ENCODE measurements at places on chromosomes 12 and 14.

DNA sequence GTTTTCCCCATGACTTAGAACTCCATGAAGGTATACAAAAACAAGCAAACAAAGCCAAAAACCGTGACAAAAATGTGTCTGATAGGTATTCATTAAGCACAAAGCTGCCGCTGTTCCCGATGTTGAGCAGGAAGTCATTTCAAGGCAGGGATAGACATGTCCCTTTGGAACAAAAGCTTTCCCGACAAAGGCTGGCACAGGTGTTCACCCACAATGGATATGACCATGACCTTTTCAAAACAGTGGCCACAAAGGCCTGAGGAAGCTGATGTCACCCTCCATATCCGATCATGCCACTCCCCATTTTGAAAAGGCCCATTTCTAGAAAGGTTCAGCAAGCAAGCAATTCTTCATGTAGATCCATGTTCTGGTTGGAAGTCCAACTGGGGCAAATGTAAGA is 279.1 kb downstream of the BTG1 start:
- H3K27ac ChIP-seq: no peak overlapping the region
- no peak for DNase-seq
- no peaks in the 10 kb centered on the region for H3K36me3 ChIP-seq
- no peaks in the 10 kb centered on the region for H3K4me1 ChIP-seq
- H3K4me3 ChIP-seq: no peak overlapping the region

DNA sequence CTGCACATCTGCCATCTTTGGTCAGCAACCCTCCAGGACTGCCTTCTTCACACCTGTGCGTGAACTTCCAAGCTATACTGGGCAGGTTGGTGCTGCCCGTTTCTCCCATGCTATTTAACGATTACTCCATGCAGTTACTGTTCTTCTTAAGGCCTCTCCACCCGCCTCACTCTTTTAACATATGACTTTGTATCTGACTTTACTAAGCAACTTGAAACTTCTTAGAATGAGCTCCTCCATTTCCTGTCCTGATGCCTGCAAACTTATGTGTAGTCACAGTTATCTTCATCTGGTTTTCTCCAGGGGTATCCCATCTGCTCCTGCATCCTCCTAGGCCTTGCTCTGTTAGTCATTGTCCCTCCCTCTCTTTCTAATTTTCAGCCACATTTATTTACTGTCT is 35.7 kb downstream of the PRKCH start:
- no peaks in the 10 kb centered on the region for H3K36me3 ChIP-seq
- H3K4me3 ChIP-seq: no peak overlapping the region
- no peak overlapping the region for H3K27ac ChIP-seq
- no peak for DNase-seq

DNA sequence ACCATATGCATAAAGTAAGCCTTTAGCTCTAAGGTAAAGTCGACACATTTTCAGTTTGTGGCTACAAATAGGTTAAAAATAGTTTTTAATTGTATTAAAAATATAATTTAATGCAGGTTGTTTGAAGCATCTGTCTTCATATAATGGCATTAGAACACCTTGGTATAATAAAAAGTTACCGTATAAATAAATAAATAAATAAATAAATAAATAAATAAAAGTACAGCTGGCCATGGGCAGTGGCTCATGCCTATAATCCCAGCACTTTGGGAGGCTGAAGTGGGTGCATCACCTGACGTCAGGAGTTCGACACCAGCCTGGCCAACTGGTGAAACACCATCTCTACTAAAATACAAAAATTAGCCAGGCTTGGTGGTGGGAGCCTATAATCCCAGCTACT is 15.6 kb downstream of the ZFYVE26 start:
- H3K27me3 ChIP-seq: no peaks in the 10 kb centered on the region
- peaks cover 100% of the 10 kb centered on the region for H3K36me3 ChIP-seq
- DNase-seq: no peak
- H3K27ac ChIP-seq: no peak overlapping the region
- no peak overlapping the region for H3K4me3 ChIP-seq

GRCh38 chr14:54207075-54207474 is 189.7 kb upstream of the CDKN3 start:
- no peaks in the 10 kb centered on the region for H3K36me3 ChIP-seq
- no peak for DNase-seq
- H3K4me3 ChIP-seq: no peak overlapping the region

GRCh38 chr14:22721213-22721612 is 45.3 kb upstream of the OXA1L start:
- H3K4me3 ChIP-seq: no peak overlapping the region
- no peaks in the 10 kb centered on the region for H3K4me1 ChIP-seq
- H3K27me3 ChIP-seq: peaks cover 5% of the 10 kb centered on the region
- H3K27ac ChIP-seq: no peak overlapping the region
- DNase-seq: no peak
- H3K36me3 ChIP-seq: no peaks in the 10 kb centered on the region

DNA sequence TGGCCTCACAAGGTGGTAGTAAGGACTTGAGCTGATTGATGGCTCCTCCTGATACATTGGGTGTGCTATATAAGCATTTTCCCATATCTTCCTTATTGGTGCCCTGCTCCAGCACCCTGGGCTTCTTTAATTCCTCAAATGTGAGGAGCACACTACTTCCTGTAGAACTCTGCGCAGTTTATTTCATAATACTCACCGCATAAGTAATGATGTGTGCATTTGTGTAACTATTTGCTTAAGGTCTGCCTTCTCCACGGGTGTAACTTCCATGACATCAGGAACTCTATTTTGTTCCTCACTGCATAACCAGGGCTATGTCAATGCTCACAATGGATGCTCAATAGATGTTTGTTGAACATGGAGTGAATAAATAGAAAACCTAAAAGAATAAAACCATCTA is 392.2 kb downstream of the SEC23A start:
- no peak for DNase-seq
- no peak overlapping the region for H3K4me3 ChIP-seq
- H3K36me3 ChIP-seq: no peaks in the 10 kb centered on the region
- H3K27ac ChIP-seq: no peak overlapping the region

GRCh38 chr14:76502219-76502618 is 126.3 kb downstream of the ESRRB start:
- H3K4me3 ChIP-seq: no peak overlapping the region
- no peaks in the 10 kb centered on the region for H3K4me1 ChIP-seq
- no peaks in the 10 kb centered on the region for H3K27me3 ChIP-seq

DNA sequence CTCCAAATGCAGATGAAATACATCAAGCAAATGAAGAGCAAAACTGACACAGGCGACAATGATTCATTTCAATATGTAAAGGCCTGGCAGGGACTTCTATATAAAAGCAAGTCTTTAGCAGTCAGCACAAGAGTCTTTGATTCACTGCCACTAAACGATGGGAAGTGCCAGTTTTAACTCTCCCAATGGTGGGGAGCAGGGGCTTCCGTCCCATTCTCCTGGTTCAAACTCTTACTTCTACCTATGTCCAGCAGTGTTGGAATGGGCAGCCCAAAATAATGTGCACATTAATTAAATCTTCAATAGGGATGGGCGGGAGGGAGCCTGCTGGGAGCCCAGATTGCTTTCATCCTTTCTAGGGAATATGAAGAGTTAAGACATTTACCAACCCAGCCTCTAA is 97.5 kb upstream of the MDM1 start:
- peaks cover 9% of the 10 kb centered on the region for H3K4me1 ChIP-seq
- H3K27me3 ChIP-seq: no peaks in the 10 kb centered on the region
- no peak overlapping the region for H3K4me3 ChIP-seq
- H3K27ac ChIP-seq: no peak overlapping the region

DNA sequence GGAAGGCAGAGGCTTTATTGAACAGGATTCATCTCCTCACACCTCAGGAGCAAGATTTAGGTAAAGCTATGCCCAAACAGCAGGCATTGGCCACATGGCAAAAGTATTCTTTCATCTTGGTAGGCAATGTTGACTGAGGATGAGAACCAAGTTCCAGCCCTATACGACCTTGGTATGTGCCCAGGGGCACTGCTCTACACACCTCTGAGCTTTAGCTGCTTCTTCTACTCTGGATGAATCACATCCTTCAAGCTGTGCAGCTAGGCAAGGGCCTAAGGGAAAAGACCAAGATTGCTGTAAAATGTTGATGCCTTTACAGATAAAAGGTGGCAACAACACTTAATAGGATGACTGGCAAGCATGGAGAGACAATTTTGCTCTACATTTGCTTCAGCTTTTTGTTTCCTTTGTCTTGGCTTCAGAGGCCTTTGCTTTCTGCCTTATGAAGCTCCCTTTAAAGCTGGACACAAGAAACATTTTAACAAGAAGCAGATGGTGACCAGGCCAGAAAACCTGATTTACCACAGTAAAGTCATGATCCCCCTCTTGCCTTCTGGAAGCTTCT is 183.3 kb upstream of the KITLG start:
- H3K36me3 ChIP-seq: no peaks in the 10 kb centered on the region
- no peak overlapping the region for H3K27ac ChIP-seq
- H3K4me1 ChIP-seq: no peaks in the 10 kb centered on the region
- no peaks in the 10 kb centered on the region for H3K27me3 ChIP-seq
- no peak for DNase-seq
- no peak overlapping the region for H3K4me3 ChIP-seq

- no peaks in the 10 kb centered on the region for H3K27me3 ChIP-seq
- no peaks in the 10 kb centered on the region for H3K4me1 ChIP-seq
- H3K27ac ChIP-seq: no peak overlapping the region
- no peak for DNase-seq
- H3K4me3 ChIP-seq: no peak overlapping the region
These were observed 104.6 kb downstream of the EFCAB11 start for GRCh38 chr14:89849931-89850330.

DNA sequence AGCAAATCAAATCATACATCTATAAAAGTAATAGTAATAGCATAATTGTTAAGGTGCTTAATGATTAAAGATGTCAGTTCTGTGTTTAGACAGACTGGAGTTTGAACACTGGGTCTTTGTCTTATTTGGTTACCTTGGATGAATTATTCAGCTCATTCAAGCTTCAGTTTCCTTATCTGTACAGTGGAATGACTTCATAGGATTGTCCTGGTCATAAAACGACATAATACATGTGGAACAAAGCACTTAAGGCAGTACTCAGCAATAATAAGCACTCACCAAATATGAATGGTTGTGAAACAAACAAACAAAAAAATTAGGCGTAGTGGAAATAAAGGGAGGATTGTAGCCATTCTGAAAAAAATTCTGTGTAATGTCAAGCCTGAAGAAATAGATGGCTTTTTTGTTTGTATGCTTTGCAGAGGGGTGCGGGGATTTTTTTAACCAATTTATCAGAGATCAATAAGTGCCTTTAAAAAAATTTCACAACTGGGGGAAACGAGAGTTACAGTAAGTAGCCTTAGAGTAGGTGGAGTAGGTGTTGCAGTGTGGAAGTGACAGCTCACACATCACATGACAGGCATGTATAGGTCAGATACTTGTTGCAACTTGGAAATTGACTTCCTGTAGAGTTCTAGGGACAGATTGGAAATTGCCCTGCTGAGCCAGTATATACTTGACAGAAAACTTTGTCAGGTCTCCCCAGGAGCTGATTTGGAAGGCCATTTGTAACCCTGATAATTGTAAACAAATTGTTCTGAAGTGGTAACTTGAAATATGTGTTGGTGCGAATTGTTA is 157.7 kb downstream of the SLC15A5 start:
- no peak overlapping the region for H3K27ac ChIP-seq
- no peaks in the 10 kb centered on the region for H3K27me3 ChIP-seq
- no peaks in the 10 kb centered on the region for H3K36me3 ChIP-seq
- DNase-seq: no peak
- no peaks in the 10 kb centered on the region for H3K4me1 ChIP-seq

DNA sequence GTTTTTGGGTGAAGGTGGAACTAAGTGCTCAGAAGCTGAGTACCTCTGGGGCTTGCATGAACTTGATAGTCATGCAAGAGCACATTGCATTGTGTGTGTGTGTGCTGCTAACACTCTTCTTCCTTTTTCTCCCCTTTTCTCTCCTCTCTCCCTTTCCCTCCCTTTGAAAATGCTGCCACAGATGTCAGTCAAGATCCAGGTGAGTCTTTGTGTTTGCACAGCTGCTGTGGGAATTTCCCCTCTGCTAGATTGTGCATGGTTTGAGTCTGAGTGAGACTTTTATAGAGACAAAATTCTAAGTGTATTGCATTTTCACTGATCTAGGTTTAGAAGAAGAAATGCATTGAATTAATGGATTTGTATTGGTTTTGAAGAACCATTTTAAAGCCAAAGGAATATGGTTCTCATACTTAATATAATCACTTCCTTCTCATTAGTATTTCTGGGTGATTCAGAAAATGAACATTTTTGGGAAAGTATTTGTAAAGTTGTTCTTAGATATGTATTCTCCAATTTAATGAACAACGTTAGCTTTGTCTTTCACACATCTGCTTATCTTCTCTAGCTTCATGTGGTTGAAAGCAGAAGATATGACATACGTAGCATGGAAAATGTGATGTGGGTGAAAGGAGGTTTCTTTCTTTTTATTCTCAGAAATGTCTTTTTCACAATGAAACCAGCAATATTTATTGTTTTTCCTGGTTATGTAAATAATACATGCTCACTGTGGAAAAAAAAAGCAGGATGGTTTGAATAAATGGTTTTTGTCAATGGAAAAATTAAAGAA is 108.5 kb downstream of the NRXN3 start:
- DNase-seq: no peak
- H3K27ac ChIP-seq: no peak overlapping the region
- no peak overlapping the region for H3K4me3 ChIP-seq
- H3K4me1 ChIP-seq: no peaks in the 10 kb centered on the region

DNA sequence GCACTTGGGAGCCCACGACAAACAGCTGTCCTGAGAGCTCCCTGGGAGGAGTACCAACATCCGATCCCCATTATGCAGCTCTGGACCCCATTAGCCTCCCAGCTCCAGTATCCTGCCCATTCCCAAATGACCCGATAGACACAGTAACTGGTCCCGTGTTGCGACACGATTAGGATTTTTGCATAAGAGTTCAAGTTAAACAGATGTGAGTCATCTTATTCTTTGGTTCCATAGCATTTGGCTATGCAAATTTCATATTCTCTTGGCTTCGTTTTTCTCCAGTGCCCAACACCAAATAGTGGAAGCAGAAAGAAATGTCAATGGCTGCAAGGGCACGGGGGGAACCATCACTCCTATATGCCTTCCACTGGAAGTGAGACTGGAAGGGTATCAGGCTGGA is 43.0 kb upstream of the LRRC10 start:
- H3K27ac ChIP-seq: no peak overlapping the region
- H3K4me1 ChIP-seq: peaks cover 40% of the 10 kb centered on the region
- peaks cover 14% of the 10 kb centered on the region for H3K36me3 ChIP-seq
- no peak overlapping the region for H3K4me3 ChIP-seq
- no peaks in the 10 kb centered on the region for H3K27me3 ChIP-seq

Measured in psoas muscle (tissue), 8 donors.